ENCODE measurements at places on chromosomes 2 and 18.
A peak's percentile ranks its signal among the peaks of the same experiment; 100 is the strongest.

DNA sequence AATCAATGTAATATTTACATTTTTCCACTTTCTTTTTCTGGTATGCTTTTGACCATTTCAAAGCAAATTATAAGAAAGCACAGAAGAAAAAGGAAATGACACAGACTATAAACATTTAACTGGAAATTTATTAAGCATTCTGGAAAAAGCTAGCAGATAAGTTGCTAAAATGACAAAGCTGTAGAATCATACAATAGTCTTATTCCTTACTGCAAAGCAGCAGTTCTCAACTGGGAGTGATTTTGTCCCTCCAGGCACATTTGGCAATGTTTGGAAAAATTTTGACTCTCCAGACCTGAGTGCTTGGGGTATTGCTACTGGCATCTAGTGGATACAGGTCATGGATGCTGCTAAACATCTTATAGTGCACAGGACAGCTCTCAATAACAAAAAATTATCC, 75.1 kb downstream of the MBD5 start:
- H3K36me3 ChIP-seq: no peaks in the 10 kb centered on the region
- no peaks in the 10 kb centered on the region for H3K4me1 ChIP-seq
- H3K27ac ChIP-seq: no peak overlapping the region

- no peak for DNase-seq
- H3K27ac ChIP-seq: no peak overlapping the region
- no peaks in the 10 kb centered on the region for H3K4me1 ChIP-seq
- H3K27me3 ChIP-seq: peaks cover 4% of the 10 kb centered on the region
- no peak overlapping the region for H3K4me3 ChIP-seq
- no peaks in the 10 kb centered on the region for H3K36me3 ChIP-seq
Measured at GRCh38 chr2:178233428-178233827, 39.1 kb downstream of the OSBPL6 start.

DNA sequence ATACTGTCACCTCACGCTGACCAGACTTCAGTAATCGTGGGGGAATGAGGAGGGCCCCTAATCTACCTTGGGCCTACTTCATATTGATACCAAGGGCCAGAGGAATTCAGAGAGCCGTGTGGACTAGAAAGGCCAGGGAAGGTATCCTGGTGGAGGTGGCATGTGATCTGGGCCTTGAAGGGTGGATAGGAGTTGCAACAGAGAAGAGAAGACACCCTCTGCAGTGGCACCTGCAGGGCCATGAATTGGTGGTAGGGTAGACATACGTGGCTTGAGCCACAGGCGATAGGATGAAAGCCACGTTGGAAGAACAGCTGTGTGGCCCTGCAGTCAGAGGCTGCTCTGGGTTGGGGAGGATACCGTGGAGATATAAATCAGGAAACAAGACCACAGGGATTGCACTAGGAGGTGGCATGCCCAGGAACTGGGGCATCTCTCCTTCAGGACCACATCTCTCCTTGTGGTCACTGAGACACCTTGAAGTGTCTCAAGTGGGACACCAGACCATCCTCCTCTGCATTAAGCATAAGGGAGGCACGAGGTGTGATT, 141.4 kb downstream of the CYP26B1 start:
- no peaks in the 10 kb centered on the region for H3K36me3 ChIP-seq
- DNase-seq: no peak
- no peaks in the 10 kb centered on the region for H3K4me1 ChIP-seq

- no peak overlapping the region for H3K4me3 ChIP-seq
- no peaks in the 10 kb centered on the region for H3K27me3 ChIP-seq
- DNase-seq: no peak
- no peak overlapping the region for H3K27ac ChIP-seq
Measured at GRCh38 chr2:240877460-240878340, 9.1 kb downstream of the AGXT start.

GRCh38 chr2:179842498-179843153, 18.8 kb downstream of the ZNF385B start:
- peaks cover 2% of the 10 kb centered on the region for H3K27me3 ChIP-seq
- DNase-seq: peak; percentile 42
- H3K27ac ChIP-seq: no peak overlapping the region
- H3K4me1 ChIP-seq: no peaks in the 10 kb centered on the region
- H3K36me3 ChIP-seq: no peaks in the 10 kb centered on the region

DNA sequence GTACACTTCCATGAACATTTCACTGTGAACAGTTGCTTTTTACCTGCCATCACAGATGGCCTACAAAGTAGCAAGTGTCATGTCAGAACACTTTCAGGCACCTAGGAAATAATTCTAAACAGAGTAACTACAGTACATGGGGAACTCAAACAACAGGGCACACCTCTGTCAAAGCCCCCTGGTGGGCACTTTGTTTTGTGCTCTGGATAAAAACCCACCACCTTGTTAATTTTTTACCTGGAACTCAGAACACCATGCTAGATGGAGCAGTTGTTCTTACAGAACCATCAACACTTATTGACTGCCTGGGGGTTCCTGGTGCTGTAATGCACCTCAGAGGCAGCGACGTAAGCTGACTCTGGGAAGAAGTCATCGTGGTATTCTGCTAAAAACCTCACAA, 2.3 kb downstream of the MSL3B start:
- H3K27ac ChIP-seq: no peak overlapping the region
- H3K27me3 ChIP-seq: peaks cover 1% of the 10 kb centered on the region
- H3K36me3 ChIP-seq: peaks cover 20% of the 10 kb centered on the region
- no peak overlapping the region for H3K4me3 ChIP-seq
- H3K4me1 ChIP-seq: peaks cover 12% of the 10 kb centered on the region

- no peaks in the 10 kb centered on the region for H3K36me3 ChIP-seq
- no peak overlapping the region for H3K4me3 ChIP-seq
- DNase-seq: no peak
- no peak overlapping the region for H3K27ac ChIP-seq
- peaks cover 9% of the 10 kb centered on the region for H3K27me3 ChIP-seq
- H3K4me1 ChIP-seq: no peaks in the 10 kb centered on the region
Measured at GRCh38 chr18:61596296-61596695, 263.1 kb downstream of the CDH20 start.

DNA sequence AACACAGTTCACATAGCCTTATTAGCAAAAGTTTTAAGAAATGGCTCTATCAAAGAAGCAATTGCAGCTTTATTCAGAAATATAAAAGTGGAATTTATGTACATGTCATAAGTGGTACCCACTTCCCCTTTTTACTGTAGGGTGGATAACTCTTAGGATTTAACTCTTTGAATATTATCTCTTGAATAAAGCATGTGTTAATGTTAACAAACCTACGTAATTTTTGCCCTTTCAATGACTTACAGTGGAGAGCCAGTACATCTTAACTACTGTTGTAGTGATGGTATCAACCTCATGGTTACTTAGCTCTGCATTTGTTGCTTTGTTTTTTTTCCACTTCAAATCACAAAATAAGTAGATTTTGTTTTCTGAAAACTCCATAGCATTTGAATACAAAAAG, 8.8 kb downstream of the NABP1 start:
- no peak for DNase-seq
- H3K27me3 ChIP-seq: no peaks in the 10 kb centered on the region
- H3K4me1 ChIP-seq: peaks cover 86% of the 10 kb centered on the region

DNA sequence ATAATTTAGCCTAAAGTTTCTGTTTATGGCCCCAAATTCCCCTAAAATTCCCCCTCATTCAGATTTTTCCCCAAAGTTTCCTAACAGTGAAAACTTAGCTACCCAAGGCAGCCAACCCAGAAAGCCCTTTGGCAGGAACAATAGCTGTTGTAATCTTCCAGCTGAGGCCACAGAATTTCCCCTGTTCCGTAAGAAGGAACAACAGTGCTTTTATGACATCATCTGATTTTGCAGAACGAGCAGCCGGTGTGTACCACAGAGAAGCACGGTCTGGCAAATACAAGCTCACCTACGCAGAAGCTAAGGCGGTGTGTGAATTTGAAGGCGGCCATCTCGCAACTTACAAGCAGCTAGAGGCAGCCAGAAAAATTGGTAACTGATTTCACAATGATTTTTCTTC, 6.3 kb downstream of the TNFAIP6 start:
- H3K27ac ChIP-seq: no peak overlapping the region
- H3K36me3 ChIP-seq: no peaks in the 10 kb centered on the region
- H3K4me3 ChIP-seq: no peak overlapping the region
- no peak for DNase-seq

- H3K36me3 ChIP-seq: no peaks in the 10 kb centered on the region
- H3K27ac ChIP-seq: no peak overlapping the region
- H3K4me3 ChIP-seq: no peak overlapping the region
- H3K27me3 ChIP-seq: no peaks in the 10 kb centered on the region
Measured at GRCh38 chr2:234252772-234253171, 202.3 kb downstream of the SPP2 start.

DNA sequence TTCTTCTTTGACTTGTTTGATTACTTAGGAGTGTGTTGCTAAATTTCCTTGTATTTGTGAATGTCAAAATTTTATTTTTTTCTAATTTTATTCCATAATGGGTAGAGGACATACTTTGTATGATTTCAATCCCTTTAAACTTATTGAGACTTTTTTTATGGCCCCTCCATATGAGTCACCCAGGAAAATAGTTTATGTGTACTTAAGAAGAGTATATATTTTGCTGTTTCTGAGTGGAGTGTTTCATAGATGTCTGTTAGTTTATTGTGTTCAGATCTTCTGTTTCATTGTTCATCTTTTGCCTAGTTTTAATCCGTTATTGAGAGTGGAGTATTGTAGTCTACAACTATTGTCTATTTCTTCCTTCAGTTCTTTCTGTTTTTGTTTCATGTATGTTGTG, 81.9 kb downstream of the EPB41L5 start:
- H3K36me3 ChIP-seq: peaks cover 4% of the 10 kb centered on the region
- H3K4me3 ChIP-seq: no peak overlapping the region
- H3K4me1 ChIP-seq: no peaks in the 10 kb centered on the region
- DNase-seq: no peak
- H3K27ac ChIP-seq: no peak overlapping the region
- H3K27me3 ChIP-seq: no peaks in the 10 kb centered on the region

DNA sequence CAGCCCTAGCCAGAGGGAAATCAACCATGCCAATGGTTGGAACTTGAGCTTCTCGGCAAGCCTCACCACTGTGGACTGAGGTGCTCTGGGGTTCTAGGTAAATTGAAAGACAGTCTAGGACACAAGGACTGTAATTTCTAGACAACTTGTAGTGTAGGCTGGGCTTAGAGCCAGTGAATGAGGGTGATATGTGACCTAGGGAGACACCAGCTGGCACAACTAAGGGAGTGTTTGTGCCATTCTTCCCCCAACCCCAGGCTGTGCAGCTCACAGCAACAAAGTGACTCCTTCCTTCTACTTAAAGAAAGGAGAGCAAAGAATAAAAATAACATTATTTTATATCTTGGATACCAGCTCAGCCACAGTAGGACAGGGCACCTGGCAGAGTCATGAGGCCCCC, 1690.7 kb upstream of the TMEFF2 start:
- no peaks in the 10 kb centered on the region for H3K36me3 ChIP-seq
- no peak overlapping the region for H3K27ac ChIP-seq
- no peaks in the 10 kb centered on the region for H3K27me3 ChIP-seq
- DNase-seq: no peak

- no peak overlapping the region for H3K4me3 ChIP-seq
- H3K27ac ChIP-seq: no peak overlapping the region
- H3K4me1 ChIP-seq: no peaks in the 10 kb centered on the region
- no peak for DNase-seq
- no peaks in the 10 kb centered on the region for H3K36me3 ChIP-seq
Measured at GRCh38 chr2:144668493-144669110, 148.7 kb upstream of the ZEB2 start.

- H3K4me1 ChIP-seq: peaks cover 5% of the 10 kb centered on the region
- H3K27ac ChIP-seq: no peak overlapping the region
- H3K27me3 ChIP-seq: no peaks in the 10 kb centered on the region
- DNase-seq: no peak
- H3K4me3 ChIP-seq: no peak overlapping the region
- peaks cover 9% of the 10 kb centered on the region for H3K36me3 ChIP-seq
Measured at GRCh38 chr2:221439761-221440479, 132.2 kb downstream of the EPHA4 start.

DNA sequence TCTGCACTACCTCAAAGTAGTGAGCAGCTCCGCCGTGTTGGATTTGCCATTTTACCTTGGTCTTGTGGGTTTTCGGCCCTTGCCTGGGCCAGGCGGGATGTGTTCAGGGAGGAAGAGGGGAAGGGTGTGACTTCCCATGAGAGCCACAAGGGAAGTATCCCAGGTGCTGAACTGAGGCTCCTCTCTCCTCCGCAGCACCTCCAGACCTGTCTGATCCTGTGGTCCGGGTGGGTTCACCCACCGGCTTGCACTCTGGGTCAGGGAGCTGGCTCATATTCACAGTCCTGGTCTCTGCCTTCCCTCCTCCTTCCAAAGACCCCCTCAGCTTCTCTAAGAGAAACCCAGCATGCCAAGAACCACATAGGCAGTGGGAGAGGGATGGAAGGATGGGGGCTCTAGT, 235.8 kb downstream of the SEPTIN10 start:
- no peaks in the 10 kb centered on the region for H3K4me1 ChIP-seq
- no peaks in the 10 kb centered on the region for H3K27me3 ChIP-seq
- no peak overlapping the region for H3K4me3 ChIP-seq
- H3K36me3 ChIP-seq: no peaks in the 10 kb centered on the region
- DNase-seq: no peak

DNA sequence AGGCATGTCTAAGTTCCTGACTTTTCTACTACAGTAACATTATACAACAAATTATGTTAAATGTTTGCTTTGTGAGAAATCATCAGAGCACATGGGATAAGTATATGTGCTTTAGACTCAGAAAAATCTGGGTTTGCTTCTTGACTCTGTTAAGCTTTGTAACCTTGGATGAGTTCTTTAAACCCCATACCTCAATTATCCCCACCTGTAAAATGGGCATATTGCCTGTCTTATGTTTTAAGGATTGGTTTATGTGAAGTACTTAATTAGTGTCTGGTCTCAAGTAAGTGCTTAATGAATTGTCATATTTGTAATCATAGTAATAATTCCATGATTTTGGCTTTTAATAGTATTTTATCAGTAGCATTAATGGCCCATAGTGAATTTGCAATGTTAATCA, 135.8 kb downstream of the TAF4B start:
- DNase-seq: no peak
- no peaks in the 10 kb centered on the region for H3K27me3 ChIP-seq
- peaks cover 33% of the 10 kb centered on the region for H3K36me3 ChIP-seq
- H3K4me1 ChIP-seq: no peaks in the 10 kb centered on the region
- H3K27ac ChIP-seq: no peak overlapping the region

DNA sequence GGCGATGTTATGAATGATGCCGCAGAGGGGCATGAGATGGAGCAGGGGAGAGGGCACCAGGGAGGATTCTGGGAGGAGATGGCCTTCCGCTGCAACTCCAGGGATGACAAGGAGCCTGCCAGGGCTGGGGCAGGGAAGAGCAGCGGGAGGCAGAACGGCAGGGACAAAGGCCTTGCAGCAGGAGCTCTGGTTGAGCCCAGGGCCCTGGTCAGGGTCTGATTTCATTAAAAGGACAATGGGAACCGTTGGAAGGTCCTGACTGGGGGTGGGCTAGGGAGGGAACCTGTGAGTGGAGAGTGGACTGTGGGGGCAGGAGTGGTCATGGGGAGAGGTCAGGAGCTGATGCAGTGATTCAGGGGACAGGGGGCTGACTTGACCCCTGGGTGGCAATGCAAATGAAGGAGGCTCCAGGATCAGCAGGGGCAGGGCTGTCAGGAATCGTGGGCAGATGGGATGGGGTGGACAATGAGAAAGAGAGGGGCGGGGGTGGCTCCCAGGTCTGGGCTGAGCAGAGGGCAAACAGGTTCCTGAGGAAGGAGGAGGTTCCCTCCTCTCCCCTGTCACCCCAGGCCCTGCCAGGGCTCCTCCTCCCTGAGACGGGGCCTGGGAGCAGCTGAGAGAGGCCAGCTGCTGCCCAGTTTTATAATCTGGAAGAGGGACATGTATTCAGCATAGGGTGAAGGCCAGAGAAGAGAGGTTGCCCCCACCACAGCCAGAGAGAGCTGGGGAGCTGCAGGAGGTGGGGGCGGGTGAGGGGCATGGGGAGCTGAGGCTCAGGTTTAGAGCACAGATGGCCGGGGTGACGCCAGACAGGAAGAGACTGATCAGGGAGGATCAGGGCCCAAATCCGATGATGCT, 7.3 kb upstream of the DUSP2 start:
- H3K36me3 ChIP-seq: peaks cover 4% of the 10 kb centered on the region
- DNase-seq: peak; percentile 32
- no peaks in the 10 kb centered on the region for H3K27me3 ChIP-seq
- H3K4me3 ChIP-seq: no peak overlapping the region
